ENCODE measurements at places on chromosomes 1 and 21.

DNA sequence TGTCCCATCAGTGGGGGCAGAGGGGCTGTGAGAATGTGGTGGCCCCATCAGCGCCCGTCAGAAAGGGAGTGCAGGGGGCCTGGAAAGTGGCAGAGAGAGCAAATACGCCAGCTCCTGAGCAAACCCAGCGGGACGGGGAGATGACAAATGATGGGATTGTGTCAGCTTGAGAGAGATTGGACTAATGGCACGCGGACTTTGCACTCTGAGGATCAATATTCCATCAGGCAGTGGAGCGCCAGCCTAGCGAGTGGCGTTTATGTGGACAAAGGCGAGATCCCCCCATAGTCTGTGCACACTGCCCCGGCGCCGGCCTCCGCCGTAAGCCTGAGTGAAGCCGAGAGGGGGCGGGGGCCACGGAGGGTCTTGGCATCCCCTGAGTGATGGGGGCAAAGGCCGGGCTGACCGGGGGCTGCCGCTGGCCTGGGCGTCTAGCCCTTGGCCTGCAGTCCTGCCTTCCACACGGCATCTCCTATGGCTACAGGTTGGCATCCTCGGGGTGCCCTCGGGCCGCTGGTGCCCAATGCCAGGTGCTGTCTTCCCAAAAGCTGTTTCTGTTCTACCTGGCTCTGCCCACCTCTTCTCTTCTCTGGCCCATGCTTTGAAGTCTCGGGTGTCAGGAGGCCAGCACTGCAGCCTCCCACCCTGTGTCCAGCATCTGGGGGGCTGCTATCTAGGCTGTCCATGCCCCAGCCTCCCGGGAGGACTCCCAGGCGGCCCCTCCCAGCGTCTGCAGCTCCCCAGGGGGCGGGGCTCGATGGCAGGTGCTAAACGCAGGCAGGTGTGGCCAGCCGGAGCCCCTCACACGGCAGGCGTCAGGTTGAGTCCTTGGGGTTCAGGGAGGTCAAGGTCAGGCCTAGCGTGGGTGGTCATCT, 46.5 kb downstream of the PRDM16 start:
- DNase-seq: no peak

- DNase-seq: no peak
These were observed 344.6 kb upstream of the AJAP1 start for GRCh38 chr1:4309676-4310320.

DNA sequence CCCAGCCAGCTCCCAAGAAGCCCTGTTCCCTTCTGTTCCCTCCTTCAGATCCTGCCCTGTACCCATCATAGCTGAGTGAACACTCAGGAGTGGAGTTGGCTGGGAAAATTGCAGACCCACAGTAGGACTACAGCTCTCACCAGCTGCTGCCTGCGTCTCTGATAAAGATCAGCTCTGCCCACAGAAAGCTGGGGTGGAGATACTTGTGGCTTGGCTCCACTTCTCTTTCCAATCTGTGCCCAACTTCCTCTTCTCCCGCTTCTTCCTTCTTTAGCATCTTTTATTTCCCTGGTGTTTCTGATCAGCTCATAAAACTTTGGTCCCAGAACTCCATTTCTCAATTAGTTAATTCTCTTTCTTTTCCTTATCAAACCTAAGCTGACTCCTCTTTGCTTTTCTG, 5.5 kb upstream of the CD1A start:
- no peak for DNase-seq

DNA sequence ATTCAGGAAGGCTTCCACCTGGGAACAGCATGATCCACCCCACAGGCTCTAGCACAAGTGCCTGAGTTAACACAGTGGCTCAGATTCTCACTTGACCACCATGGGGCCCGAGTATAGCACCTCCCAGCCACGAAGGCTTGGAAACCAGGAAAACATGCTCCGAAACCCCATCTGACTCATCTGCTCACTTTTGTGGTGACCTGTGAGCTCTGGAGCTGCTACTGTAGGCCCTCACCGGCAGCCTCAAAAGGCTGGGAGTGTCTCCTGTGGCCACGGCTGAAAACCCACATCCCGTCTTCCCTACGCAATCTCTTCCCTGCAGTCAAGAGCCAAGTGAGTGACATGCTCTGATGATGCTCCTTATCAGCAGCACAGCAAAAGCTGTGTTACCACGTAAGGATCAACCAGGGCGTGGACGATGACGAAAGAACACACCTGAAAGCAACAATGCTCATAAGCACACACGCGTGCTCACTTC, 81.4 kb downstream of the TGFBR3 start:
- DNase-seq: peak; percentile 88

- peak; percentile 37 for DNase-seq
These were observed 33.3 kb downstream of the RCC2 start for GRCh38 chr1:17405898-17406759.

DNA sequence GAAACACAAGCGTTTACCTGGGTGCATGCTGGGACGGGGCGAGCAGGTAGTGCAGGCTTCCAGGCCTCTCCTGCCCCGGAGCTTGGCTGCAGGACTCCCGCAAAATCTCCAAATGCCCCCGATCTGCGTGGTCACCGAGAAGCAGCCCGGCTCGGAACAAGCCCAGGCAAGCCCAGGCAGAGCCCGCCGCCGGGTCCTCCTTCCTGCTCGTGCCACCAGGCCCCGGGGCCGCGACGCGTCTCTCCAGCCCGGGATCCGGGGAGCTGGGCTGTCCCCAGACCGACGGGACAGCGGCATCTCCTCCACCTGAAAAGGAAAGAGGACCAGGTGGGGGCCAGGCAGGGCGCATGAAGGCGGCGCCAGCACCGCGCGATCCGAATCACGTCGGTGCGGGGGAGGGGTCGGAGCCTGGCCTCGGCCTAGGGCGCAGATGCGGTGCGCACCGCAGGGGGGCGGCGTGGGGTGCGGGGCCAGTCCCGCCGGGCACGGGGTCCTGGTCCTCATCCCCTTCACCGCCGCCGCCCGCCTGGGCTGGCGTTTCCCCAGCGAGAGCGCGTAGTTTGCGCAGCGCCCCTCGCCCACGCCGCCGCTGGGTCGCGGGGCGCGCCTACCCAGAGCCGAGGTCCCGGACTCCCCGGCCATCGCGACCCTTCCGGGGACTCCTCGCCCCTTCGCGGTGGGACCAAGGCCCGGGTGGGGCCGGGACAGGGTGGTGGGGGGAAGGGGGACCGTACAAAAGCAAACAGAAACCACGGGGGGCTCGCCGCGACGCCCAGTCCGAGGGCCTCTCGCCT, 52.4 kb upstream of the H6PD start:
- no peak for DNase-seq

GRCh38 chr1:112460615-112461014, 48.1 kb upstream of the WNT2B start:
- no peak for DNase-seq

DNA sequence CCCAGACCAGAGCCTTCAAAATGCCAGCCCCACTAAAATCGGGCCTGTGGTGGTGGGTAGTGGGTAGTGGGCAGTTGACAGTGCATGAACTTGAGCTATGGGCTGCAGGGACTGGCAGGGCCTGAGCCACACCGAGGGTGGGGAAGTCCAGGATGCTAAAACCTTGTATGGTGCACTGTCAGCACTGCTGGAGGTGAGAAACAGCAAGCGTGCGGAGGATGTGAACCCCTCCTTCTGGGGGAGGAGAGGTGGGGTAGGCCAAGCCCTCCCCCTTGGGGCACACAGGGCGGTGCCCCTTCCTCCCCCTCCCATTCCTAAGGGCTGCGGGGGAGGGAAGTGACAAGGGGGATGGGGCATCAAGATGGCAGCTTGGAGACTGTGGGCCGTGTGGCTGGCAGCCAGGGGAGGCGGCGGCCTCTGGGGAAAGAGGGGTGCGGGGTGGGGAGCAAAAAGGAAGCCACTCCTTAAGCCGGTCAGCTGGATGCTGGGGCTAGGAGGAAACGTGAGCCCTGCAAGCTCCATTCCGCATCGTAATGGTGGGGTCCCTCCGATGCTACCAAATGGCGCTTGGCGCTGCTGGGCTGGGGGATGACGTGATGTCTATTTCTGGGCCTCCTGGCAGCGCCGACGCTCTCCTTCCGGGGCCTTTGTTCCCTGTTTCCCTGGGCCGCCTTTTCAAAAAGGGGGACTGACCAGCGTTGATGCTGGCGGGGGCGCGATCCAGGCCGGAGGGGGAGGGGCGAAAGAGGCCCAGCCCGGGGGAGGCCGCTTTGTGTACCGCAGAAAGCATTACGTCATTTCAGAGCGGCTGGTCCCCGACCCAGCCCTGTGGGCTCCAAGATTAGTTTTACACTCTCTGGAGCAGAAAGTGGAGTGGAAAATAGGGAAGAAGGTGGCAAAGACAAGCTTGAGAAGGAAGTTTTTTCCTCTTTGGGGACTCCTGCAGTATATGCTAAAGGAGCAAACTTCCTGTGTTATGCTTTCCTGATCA, 809 bp downstream of the SYT11 start:
- DNase-seq: peak; percentile 80

DNA sequence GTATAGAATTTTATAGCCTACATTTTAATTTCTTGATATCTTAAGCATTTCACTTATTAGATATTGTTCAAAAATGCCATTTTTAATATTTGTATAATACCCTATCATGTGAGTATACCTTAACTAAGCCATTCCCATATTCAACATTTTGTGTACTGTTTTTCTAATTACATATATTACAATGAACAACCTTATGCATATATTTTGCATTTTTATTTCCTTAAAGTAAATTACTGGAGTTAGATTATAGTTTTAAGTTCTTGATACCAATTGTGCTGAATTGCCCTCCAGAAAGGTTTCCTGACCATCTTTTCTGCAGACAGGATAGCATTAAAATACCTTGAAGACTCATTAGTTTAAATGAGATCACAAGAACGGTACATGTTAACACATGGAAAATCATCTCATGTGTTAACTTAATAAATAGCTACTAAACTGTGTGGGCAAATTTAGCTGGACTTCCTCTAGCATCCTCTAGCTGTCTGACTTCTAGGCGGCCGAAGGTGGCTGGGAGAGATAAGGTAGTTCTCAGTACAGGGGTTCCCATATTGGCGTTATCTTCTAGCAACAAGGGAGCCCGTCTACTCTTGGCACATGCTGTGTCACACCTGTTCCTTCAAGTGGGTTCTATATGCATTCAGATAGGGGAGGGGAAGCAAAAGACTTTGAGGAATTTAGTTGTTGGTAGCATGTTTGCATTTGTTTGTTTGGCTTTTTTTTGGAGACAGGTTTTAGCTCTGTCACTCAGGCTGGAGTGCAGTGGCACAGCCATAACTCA, 8.9 kb downstream of the DCLRE1B start:
- no peak for DNase-seq

GRCh38 chr1:202200112-202200548, 6.5 kb downstream of the LGR6 start:
- no peak for DNase-seq

DNA sequence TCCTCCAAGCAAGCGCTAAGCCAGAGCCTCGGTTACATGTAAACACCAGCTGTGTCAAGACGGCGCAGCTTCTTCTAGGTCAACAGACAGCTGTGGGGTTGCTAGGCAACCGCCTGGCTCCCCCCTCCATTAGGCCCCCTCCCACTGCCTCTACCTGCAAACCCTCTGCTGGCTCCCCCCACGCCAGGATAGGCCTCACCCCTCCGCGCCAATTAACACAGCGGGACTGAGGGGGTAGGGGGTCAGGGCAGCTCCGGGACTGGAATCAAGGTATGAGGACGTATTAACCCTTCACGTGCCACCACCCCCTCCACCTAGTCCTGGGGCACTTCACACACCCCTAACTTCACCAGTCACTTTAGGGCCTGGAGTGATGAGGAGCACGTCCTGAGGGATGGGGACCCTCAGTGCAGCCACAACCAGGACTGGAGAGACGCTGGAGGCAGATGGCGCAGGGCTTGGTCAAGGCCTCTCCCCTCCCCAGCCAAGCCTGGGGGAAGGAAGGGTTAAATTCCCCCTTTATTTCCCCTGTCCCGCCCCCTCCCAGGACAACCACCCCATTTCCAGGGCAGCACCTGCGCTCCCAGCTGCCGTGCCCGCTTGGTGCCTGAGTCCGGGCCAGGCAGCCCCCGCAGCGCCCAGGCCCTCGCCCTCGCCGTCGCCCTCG, 37.4 kb upstream of the WASF2 start:
- DNase-seq: peak; percentile 82

GRCh38 chr1:170734412-170735175, 70.7 kb downstream of the PRRX1 start:
- DNase-seq: no peak

- no peak for DNase-seq
These were observed 313.8 kb downstream of the TGFB2 start for GRCh38 chr1:218658899-218659298.

GRCh38 chr1:6889875-6890480, 104.7 kb downstream of the CAMTA1 start:
- DNase-seq: peak; percentile 20
